ENCODE measurements at places on chromosomes 11 and 22.

GRCh38 chr11:47502767-47503166 is 50.2 kb downstream of the CELF1 start:
- DNase-seq = no peak

DNA sequence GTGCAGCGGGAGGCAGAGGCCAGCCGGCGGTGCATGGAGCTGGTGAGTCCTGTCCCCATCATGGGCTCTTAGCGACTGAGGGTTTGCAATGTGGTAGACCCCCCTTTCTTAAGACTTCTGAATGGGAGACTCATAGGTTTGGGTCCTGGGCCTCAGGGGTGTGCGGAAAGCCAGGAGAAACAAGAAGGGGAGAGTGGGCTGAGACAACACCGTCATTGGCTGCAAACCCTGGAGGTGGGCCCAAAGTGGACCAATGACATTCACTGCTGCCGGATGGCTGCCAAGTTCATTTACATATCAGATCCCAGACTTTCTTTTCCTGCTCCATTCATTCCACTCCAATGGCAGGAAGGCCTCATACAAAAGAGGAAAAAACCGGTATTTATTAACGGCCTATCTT is 213.3 kb downstream of the MYO18B start:
- DNase-seq = no peak

DNA sequence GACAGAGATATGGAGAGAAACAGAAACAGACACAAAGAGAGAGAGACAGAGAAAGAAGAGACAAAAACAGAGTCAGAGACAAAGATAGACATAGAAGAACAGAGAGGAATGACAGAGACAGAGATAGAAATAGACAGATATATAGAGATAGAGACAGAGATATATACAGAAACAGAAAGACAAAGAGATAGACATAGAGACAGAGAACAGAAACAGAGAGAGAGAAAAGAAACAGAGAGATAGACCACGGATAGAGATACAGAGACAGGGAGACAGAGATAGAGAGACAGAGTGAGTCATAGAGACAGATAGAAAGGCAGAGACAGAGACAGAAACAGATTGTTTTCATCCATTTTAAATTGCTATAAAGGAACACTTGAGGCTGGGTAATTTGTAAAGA is 12.3 kb upstream of the MPEG1 start:
- no peak for DNase-seq

GRCh38 chr11:118152020-118152551 is 537 bp downstream of the SCN4B start:
- no peak for DNase-seq

DNA sequence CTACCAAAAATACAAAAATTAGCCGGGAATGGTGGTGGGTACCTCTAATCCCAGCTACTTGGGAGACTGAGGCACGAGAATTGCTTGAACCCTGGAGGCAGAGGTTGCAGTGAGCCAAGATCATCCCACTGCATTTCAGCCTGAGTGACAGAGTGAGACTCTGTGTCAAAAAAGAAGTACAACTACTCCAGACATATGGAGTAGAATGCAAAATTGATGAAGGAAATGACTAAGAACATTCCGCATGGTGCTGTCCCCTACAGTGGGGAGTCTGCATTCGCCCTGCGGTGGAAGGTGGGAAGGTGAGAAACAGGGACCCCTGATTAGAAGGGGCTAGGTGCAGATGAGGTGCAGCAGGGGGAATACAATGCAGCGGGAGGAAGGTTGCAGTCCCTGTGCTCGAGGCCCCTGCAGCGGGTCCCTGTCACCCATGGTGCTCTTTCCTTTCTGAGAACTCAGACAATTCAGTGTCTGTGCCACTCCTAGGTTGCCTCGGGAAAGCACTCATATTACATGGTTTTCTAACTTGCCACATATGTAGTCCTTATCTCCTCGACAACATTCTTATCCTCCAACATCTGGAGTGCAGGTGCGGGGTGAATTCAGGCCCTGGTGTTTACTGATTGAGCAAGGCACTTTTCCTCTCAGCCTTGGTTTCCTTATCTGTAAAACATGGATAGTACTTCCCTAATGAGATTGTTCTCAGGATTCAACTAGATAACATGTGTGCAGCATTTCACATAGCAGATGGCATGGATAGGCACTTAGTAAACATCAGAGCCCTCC is 5.2 kb downstream of the POLD4 start:
- no peak for DNase-seq

- DNase-seq = no peak
Measured at GRCh38 chr11:66646828-66647227, 8.3 kb downstream of the RBM4 start.
